ENCODE measurements at places on chromosomes 6 and 20.

- no peak for DNase-seq
Observed at GRCh38 chr20:38805502-38805957, at the start of gene PPP1R16B. TSS of gene PPP1R16B (plus strand) at chr20:38805697. CDS start at chr20:38835926, 30,229 bp downstream.

DNA sequence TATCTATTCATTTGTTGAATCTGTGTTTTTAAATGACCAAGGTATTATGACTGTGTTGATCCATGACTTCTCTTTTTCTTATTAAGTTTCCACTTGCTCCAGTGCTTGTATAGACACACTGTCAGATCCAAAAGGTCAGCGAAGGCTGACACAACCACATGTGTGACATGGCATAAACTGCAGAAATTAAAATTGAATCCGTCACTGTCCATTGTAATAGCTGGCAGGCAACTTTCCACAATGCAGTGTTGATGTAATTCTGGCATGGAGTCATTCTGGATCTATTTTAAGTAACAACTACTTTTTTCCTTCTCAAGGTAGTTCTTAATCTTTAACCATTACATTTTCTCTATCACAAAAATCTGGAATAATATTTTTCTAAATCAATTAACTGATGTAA is 145.3 kb downstream of the AIG1 start:
- DNase-seq = no peak

DNA sequence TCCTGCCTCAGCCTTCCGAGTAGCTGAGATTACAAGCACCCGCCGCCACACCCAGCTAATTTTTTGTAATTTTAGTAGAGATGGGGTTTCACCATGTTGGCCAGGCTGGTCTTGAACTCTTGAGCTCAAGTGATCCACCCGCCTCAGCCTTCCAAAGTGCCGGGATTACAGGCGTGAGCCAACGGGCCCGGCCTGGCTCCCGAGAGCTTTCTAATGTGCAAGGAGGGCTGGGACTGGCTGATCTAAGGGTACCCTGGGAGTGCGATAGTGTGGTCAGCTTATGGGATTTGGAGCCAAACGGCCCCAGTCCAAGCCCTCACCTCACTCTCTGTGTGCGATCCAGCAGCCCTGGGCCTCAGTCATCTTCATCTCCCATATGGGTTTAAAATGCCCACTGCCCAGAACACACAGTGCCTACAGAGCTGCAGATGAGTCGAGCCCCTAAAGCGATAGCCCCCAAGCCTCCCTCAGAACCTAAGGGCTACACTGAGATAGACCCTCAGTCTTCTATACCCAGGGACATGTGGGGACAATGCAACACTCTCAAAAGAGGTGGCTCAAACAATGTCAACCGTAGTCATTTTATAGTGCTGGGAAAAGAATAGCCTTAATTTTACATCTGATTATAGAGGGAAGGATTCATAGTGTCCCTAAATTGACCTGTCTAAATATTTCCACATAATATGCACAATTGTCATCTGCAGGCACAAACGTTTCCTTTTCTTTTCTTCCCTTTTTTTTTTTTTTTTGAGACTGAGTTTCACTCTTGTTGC is 50.1 kb downstream of the SSR1 start:
- no peak for DNase-seq

GRCh38 chr6:123533862-123534648 is 102.7 kb downstream of the TRDN start:
- no peak for DNase-seq

GRCh38 chr6:167580619-167580911 is 246.1 kb upstream of the AFDN start:
- no peak for DNase-seq

GRCh38 chr20:6468423-6469116 is 298.9 kb upstream of the BMP2 start:
- no peak for DNase-seq

DNA sequence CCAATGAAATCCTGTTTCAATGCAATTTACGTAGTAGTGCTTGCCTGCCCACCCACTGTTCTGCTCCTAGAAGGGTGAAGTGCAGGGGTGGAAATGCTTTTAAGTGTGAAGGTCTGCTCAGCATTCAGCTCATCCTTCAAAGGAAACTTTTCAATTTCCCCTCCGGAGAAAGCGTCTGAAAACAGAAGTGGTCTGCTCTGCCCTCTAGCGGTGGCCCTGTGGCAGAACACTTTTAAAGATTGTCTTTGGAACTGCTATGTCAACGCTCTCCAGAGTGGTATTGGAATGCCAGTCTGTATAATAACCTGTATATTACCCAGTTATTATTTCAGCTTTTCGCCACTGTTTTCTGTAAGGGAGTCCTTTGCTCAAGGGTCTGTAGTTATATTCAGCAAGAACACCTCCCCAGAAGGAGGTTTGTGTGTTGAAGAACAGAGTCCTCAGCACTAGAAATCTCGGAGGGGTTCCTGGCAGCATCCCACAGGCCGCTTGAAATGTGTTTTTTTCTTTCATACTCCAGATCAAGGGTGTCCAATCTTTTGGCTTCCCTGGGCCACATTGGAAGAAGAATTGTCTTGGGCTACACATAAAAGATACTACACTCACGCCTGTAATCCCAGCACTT is 63.1 kb upstream of the KLHL31 start:
- DNase-seq = no peak

DNA sequence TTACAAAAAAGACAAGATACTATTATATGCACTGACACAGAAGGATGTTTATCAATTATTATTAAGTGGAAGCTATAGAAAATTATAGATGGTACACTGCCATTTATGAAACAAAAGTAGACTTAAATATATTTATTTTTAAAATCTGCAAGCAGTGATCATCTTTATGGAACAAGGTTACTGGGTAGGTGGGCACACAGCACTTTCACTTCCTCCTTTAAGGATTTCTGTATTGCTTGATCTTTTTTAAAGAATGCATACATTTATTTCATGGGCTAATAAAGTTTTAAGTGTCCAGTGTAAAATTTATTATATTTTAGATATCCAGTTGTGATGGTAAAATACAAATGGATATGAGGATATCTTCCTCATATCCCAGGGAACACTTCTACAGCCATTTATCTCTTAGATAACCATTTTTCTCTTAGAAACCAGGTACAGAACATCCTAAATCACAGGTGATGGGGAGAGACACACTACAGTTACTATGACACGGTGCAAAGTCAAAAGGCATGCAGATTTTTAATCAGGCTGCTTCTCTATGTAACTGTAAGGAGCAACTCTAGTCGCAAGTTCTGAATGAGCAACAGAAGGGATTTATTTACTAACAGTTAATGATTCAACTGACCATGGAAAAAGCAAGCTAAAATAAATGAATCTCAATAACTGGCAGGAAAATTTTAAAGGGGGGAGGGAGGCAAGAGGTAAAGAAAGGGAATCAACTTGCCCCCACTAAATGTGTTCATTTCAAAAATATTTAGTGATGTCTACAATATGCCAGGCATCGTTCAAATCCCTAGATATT is 2.2 kb downstream of the FBXL4 start:
- no peak for DNase-seq

GRCh38 chr20:19668418-19668817 is 89.6 kb upstream of the RIN2 start:
- no peak for DNase-seq

DNA sequence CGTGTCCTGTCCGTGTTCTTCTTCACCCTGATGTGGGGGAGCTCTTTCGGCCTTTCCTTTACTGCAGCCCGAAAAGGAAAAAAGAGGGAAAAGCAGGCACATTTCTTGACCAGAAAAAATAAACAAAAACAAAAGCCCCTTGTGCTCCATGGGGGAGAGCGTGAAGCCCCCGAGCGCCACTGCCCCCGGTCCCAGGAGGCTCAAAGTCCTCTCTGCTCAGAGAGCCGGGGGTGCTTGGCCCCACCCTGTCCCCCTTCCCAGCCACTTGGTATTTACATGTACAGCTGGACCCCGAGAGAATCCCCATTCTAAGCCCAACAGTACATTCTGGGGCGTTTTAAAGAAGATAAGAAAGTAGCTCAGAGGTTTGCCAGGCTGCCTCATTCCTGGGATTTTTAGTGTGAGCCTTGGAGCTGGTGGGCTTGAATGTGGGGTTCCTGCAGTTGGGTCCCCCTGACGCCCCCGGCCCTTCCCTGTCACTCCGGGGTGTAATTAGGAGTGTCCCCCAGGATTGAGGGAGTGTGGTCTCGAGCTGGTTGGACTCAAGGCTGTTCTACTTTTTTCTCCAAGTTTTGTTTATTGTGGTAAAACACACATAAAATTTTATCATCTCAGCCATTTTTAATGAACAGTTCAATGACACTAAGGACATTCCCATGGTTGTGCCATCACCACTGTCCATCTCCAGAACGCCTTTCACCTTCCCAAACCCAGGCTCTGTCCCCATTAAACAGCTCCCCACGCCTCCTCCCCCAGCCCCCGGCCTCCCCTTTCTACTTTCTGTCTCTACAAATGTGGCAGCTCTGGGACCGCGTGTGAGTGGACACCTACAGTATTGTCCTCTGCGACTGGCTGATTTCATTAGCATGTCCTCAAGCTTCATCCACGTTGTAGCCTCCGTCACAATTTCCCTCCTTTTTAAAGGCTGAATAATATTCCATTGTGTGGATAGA is 55.7 kb upstream of the BHLHE23 start:
- DNase-seq = no peak

- no peak for DNase-seq
Observed at GRCh38 chr6:1595271-1596087, 14.2 kb upstream of the FOXC1 start.

GRCh38 chr6:2396042-2396657 is 150.7 kb upstream of the GMDS start:
- DNase-seq = no peak

DNA sequence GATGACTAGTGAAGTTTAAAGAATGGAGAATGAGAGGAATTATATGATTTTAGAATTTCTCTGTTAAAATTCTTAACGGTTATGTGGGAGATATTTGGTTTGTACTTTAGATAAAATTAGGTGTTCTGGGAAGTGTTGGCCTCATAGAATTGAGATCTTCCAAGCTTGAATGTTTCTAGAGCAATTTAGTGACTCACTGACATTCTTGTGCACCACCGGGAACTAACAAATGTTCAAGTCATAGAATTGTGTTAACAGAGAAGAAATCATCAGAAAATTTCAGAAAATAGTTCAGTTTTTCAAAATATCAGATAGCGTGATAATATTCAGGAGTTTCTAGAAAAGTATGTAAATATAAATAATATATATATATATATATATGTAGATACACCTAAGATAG is 67.9 kb upstream of the BMP5 start:
- DNase-seq = no peak

DNA sequence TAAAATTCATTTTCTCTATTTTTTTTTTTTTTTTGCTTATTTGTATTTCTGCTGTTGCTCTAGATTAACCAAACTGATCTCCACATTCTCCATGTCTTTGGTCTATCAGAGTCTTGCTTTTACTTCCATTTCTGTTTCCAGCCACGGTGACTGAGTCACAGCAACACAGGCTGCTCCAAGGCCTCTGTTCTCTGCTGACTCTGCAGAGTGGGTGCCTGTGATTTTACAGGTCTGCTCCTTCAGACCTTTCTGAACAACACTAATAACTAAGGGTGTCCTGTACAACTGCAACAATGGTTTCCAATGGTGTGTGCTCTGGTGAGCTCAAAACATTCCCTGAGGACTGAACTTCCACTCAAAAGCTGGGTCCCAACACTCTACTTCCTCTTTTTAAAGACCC is 102.3 kb upstream of the BMP2 start:
- no peak for DNase-seq

- no peak for DNase-seq
Observed at GRCh38 chr6:106875782-106876321, 98.7 kb downstream of the CD24 start.

- DNase-seq = no peak
Observed at GRCh38 chr20:2010533-2010932, 16.7 kb upstream of the PDYN start.

GRCh38 chr6:53795702-53796450 is 1.1 kb downstream of the LRRC1 start:
- DNase-seq = no peak

GRCh38 chr6:116004841-116005815 is 55.6 kb downstream of the FRK start:
- no peak for DNase-seq

DNA sequence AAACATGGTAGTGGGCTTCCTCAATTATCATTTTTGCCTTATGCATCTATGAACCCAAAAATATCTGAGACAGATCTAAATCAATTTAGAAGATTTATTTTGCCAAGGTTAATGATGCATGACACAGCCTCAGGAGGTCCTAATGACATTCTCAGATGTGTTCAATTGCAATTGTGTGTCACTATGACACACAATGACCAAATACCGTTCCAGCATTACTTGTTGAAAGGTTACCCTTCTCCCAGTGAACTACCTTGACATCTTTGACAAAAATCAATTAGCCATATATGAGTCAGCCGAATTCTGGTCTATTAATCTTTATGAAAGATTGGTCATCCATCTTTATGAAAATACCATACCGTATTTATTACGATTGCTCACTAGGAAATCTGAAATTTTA is 592.5 kb upstream of the GJE1 start:
- no peak for DNase-seq

DNA sequence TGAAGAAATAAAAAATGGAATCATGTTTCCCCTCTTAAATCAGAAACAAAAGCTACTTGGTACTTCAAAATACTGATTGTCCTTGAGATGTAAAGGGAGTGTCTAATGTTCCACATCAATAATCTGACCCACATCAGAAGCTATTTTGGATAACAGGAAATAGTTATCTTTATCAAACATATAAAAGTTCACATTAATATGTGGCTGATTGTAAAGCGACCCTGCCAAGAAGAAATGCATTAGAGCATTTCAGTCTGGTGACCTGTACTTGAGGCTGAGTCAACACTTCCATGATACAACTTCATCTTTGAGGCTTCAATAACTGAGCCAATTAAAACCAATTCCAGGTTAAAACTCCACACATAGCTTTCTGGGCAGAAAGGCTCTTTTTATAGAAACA is 31.8 kb downstream of the SYNE1 start:
- DNase-seq = no peak

- no peak for DNase-seq
Observed at GRCh38 chr20:13909067-13909466, 81.3 kb downstream of the SEL1L2 start.

- DNase-seq = no peak
Observed at GRCh38 chr20:58218665-58219341, 9.7 kb downstream of the ANKRD60 start.

DNA sequence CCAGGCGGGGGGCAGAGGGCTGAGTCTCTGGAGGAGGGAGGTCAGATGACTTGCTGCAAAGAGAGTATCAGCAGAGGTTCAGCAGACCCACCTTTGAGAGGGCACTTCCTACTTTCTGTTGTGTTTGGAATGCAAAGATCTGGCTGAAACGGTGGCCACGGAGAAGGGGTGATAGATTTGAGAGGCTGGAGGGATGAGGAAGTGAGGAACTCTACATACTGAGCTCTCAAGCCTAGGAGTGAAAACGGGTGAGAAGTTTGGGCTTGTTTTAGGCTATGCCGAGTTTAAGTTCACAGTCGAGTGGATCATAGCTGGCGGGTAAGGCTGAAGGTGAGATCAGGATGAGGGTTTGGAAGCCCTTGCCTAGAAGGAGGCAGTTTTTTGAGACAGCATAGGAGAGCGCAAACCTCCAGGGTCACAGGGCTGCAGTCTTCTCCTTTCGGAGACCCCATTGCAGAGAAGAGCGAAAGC is 477 bp upstream of the ITPA start:
- no peak for DNase-seq
